PC-3 (cell line): ENCODE measurements at places on chromosomes 3 and 15.

DNA sequence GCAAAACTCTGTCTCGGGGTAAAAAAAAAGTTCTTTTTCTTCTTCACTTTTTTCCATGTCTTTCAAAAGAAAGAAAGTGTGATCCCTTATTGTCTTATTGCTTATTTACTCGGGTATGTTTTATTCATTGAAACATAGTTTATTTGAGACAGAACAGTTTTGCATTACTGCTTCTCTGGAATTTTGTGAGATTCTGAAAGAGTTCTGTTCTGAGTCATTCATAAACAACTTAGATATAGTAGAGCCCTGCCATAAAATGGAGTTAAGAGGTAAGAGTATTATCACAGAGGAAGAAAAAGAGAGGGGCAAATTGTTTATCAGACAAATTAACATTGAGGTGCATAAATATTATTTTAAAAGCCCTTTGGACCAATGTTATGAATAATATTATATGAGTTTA, 522.2 kb downstream of the ROBO2 start:
- no peak for DNase-seq

DNA sequence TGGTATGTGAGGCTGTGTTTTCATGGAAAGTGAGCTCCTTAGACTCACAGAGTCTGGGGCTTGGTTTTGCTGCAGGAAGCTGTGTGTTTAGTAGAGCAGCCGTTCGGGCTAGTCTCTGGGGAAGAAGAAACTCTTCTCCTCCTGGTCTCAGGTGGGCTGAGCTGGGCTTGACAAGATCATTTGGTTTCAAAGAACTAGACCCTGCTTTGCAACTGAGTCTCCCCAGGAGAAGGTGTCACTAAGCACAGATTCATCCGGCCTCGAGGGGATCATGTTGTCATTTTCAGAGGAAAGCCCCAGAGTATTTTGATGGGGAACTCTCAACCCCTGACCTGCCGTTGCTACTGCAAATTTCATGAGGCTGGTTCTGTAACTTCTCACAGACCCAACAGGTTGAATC, 188.5 kb downstream of the FAM43A start:
- DNase-seq = no peak

- DNase-seq = no peak
Observed at GRCh38 chr3:23330568-23330967, 127.4 kb downstream of the UBE2E2 start.

DNA sequence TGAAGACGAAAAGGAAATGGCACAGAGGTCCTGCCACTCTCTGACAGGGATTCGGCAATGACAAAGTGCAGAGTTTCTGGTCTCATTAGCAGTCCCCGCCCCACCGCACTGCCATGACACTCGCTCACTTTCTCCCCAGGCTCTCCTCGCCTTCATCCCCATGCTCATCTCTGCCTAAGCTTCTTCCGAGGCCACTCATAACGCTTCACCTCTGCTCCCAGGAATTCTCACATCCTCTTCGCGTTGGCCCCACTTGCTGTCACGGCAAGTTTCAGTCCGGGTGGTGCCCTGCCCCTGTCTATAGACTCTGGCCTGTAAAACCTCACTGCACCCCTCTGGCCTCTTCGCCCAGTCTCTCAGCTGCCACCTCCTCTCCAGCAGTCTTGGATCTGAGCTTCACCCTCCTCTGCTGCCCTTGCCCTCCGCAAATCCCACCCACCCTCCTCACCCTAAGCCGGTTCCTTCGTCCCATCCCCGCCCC, 654 bp downstream of the RUBCN start:
- DNase-seq = no peak
